ENCODE measurements at places on chromosomes 5 and 9.

- no peak for DNase-seq
Observed at GRCh38 chr5:41510176-41510831, at the start of gene PLCXD3. PLCXD3 (minus strand) TSS chr5:41510601; CDS start chr5:41510526, 75 bp downstream.

DNA sequence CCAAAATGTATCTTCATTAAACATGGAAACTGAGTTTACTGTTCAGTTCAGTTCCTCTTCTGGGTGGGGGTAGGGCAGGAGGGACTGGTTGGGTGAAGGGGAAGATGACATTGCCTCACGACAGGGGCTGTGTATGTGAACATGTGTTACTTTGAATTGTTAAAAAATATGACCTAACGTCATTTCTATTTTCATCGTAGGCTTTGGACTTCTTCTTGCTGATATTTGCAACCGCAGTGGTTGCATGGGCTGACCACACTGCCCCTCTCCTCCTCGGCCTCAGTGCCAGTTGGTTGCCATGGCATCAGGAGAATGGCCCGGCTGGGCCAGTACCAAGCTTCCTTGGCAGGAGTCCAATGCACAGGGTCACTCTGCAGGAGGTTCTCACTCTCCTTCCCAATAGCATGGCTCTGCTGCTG lies 41.5 kb downstream of the HACD4 start:
- no peak for DNase-seq

GRCh38 chr9:135851748-135852147 lies 55.6 kb downstream of the CAMSAP1 start:
- no peak for DNase-seq

DNA sequence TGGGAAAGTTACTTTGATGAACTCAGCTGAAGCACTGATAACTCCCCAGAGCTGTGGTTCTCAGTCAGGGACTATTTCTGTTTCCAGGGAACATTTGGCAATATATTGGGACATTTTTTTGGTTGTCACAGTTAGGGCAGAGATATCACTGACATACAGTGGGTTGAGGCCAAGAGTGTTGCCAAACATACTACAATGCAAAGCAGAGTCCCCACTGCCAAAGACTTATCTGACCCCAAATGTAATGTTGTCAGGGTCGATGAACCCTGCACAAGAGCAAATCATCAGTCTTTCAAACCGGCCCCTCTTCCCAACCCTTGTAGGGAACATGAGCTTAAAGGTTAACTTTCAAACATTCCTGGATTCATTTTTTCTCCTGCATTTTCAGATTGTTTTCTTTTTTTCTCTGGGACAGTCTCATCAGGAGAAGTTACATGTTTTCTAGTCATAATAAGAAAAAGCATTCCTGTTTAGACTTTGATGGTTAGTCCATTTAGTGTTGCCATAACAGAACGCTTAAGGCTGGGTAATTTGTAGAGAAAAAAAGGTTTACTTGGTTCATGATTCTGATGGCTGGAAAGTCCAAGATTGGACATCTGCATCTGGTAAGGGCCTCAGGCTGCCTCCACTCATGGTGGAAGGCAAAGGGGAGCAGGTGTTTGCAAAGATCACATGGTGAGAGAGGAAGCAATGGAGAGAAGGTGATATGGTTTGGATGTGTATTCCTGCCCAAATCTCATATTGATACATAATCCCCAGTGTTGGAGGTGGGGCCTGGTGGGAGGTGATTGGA lies 18.8 kb upstream of the SUB1 start:
- no peak for DNase-seq

DNA sequence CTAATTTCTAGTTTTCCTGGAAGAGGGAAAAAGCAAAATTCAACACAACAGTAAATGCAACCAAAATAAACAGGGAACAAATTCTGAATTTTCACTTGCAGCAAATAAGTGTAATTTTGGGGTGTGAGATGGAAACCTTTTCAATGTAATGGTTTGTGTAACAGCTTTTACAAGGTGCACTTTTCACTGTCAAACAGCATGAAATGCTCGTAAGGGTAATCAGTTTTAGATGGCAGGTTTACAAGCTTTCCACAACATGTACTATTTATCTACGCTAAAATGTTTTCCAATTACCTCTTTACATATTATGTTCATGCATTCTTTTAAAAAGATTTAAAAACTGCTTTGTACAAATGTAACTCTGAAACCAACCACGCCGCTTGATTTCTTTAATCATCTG lies 115.3 kb downstream of the RFX3 start:
- DNase-seq, result no peak

GRCh38 chr5:141513627-141514329 lies 24.9 kb downstream of the PCDHGC5 start:
- DNase-seq, result peak; percentile 35

DNA sequence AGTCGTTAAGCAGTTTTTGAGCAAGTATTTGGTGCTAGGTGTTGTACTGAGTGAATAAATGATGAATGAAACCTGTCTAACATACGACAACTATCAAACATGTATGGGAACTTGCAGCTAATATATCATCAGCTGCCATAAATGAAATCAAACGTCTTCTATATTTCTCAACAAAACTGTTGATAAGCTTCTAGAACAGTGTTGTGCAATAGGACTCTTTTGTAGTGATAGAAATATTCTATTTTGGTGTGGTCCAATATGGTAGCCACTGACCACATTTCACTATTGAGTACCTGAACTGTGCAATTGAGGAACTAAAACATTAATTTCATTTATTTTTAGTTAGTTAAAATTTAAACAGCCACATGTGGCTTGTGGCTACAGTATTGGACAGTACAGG lies 16.3 kb upstream of the FYB1 start:
- no peak for DNase-seq

DNA sequence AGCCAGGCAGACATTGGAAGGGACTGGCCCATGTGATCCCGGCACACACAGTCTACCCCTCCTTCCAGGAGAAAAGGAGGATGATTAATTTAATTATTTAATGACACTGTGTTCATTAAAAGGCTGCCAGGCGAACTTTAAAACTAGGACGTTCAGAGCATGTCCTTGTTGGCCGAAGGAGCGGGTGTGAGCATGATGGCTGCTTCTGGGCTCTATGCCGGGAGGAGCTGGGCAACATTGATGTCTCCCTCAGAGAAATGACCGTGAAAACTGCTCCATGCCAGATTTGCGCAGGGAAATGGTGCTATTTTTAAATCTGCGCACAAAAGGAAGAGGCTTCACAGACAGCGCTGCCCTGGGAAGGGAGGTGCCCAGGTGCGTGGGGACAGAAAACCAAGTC lies 284.9 kb upstream of the IRX4 start:
- DNase-seq, result no peak

GRCh38 chr5:100901821-100902341 lies 1.2 kb downstream of the ST8SIA4 start:
- DNase-seq, result peak; percentile 83

DNA sequence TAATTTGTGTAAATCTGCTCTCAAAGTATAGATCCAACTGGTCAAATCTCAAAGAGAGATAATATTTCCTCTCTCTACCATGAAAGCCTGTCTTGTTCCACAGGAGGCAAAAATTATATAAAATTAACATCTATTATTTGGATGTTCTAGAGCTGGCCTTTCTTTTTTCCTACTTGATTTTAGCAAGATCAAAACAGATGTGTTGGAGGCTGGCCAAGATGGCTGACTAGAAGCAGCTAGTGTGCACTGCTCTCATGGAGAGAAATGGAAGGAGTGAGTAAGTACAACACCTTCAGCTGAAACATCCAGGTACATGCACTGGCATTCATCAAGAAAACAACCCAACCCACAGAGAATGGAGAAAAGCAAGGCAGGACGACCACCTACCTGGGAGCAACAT lies 298.6 kb upstream of the SLC24A2 start:
- DNase-seq, result no peak

DNA sequence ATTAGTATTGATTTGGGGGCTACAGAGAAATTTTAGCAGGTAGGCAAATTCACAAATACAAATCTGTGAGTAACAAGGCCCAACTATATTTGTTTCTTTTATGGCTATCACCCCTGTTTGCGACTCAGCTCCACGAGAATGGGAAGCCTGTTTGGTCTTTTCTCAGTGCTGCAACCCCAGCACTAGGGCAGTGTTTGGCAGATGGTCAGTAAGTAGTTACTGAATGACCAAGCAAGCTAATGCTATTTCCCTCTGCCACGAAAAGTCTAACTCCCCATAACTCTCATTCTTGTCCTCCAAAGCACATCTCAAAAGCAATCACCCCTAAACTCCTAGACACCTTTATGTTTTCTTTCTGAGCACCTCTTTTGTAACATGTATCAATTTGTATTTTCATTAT lies 245.6 kb downstream of the DNAH5 start:
- no peak for DNase-seq

GRCh38 chr9:111949919-111950318 lies 53.3 kb downstream of the UGCG start:
- no peak for DNase-seq

DNA sequence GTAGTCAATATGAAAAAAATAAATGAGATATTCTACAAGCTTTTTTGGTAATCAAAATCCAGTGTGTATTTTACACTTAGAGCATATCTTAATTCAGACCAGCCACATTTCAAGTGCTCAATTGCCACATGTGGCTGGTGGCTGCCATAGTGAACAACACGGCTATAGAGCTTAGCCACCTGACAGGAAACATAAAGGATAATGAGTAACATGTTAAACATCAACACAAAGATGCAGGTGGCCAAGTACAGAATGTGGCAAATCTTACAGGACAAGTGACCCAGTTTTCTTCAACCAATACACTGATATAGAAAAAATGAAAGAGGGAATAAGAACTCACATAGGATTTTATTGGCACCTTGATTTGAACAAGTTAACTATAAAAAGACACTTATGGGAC lies 61.4 kb downstream of the KIF24 start:
- DNase-seq, result no peak

DNA sequence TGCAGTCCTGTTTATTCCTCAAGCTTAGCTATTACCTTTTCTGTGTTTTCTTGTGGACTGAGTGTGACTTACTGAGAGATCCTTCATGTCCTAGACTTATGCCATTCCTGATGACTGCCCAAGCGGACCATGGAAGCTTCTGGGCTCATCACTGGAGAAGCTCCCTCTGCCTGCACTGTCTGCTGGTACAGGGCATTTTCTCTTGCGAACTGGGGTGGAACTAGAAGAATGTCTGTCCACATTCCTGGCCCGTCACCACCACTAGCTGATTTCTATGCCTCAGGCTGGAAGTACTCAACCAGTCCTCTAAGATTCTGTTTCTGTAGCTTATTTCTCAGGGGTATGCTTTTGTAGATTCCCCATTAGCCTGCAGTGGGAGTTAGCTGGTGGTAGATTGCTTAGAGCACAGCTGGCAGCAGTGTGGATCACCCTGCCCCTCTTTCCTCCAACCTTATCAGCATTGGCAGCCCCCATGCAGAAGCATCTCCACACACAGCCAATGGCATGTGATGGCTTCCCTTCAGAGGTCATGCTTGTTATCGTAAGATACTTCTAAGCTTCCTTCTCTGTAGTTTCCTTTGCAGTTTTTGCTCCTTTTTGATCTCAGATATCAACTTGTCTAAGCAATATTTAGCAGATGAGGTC lies 12.4 kb downstream of the SLC36A1 start:
- DNase-seq, result no peak

- no peak for DNase-seq
Observed at GRCh38 chr5:15595929-15596328, 95.9 kb downstream of the FBXL7 start.

GRCh38 chr9:137482094-137482781 lies 23.1 kb upstream of the NSMF start:
- no peak for DNase-seq

GRCh38 chr9:83959061-83959460 lies 21.0 kb downstream of the HNRNPK start:
- no peak for DNase-seq

DNA sequence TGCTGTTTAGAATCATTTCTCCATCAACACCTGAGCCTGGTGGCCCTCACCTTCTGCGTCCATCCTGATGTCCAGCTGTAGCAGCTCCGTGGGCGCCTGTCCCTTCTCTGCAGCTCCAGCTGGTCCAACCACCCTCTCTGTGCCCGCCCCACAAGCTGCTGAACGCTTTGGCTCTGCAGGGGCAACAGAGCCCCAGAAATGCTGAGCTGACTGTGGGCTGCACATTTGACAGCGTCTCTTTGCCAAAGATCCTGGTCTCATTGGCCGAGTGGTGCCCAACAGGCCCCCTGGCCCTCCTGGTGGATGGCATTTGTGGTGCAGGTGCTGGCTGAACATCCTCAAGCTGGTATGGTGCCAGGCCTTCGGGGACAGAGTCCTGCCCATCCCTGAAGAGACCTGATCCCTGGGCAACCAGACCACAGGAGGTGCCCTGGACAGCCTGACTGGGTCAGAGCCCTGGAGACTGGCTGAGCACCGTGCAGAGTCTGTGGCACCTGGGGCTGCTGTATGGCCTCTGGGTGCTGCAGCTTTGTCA lies 25.3 kb upstream of the CEP72 start:
- DNase-seq, result no peak

- no peak for DNase-seq
Observed at GRCh38 chr9:129095908-129096307, 14.7 kb downstream of the CRAT start.

DNA sequence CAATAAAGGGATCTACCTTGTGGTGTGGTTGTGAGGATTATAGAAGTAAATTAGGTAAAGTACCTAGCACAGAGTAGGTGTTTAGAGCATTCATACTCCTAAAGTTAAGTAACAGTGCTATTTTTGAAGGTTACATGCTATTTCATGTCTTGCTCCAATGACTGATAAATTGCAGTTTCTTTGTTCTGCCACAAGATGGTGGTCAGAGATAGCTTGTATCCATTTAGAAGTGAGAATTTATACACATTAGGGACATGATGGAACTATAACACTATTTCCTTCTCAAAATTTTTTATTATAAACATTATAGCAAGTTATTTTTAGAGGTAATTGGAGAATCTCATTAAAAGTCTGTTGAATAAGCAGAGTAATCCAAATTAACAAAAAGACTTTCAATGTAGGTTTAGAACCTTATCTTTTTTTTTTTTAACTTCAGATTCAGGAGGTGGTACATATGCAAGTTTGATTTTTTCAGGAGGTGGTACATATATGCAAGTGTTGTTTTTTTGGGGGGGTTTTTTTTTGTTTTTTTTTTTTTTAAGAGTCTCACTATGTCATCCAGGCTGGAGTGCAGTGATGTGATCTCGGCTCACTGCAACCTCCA lies 17.1 kb downstream of the MTREX start:
- DNase-seq, result peak; percentile 52

DNA sequence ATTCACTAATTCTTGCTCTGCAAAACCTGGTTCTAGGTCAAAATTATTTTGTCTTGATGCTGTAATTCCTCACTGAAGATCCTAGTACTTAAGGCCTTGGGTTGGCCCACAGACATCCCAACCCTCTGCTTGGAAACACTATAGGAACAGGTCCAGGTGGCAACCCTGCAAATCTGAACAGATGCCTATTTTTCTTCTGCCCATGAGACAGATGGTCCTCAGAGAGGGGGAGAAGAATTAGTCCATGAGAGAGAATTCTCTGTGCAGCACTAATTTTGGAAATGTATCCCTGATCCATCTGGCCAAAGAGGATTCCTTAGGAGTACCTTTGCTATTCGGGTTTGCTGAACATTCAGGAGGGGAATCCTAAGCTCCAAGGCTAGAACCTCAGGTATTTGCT lies 156.3 kb downstream of the ELAVL2 start:
- DNase-seq, result no peak

- no peak for DNase-seq
Observed at GRCh38 chr9:96279932-96280331, 22.0 kb downstream of the HSD17B3 start.
